ENCODE measurements at places on chromosomes 11 and 22. TPM values are rescaled to one million over a fixed set of nuclear protein-coding genes. Genes with fewer than 3 reads are reported as not detected.

The CYTH4 gene
- total RNA-seq, result 3.3 TPM

The GLB1L2 gene
- 1.3 TPM for total RNA-seq

The WBP2NL gene
- 1.7 TPM for total RNA-seq

The MYH9 gene
- total RNA-seq, result 152 TPM

The TBX1 gene
- 82.5 TPM for total RNA-seq

The SPON1 gene
- 0.78 TPM for total RNA-seq

The KCNK4 gene
- total RNA-seq, result not detected

The OR2AG1 gene
- not detected for total RNA-seq

The MYBPC3 gene
- total RNA-seq, result 0.89 TPM

The FLRT1 gene
- 0.08 TPM for total RNA-seq

The APOL4 gene
- total RNA-seq, result 6.8 TPM

The H19 gene
- 2,069 TPM for total RNA-seq

The DENND6B gene
- 1.6 TPM for total RNA-seq

The CTR9 gene
- total RNA-seq, result 22.4 TPM

The TRIM51 gene
- total RNA-seq, result not detected

The HEPHL1 gene
- not detected for total RNA-seq

The TRPM5 gene
- not detected for total RNA-seq

The GLYATL2 gene
- not detected for total RNA-seq

The PKP3 gene
- 0.75 TPM for total RNA-seq

The SLC17A6 gene
- not detected for total RNA-seq

The OR51V1 gene
- total RNA-seq, result not detected

The GPR83 gene
- 0.06 TPM for total RNA-seq

The SHANK2 gene
- not detected for total RNA-seq

The PLEKHB1 gene
- 8.7 TPM for total RNA-seq

The FUT4 gene
- total RNA-seq, result 1.1 TPM

The SLC16A8 gene
- total RNA-seq, result 0.23 TPM

The HBE1 gene
- total RNA-seq, result not detected

The MRGPRX3 gene
- not detected for total RNA-seq

The C1QTNF5 gene
- total RNA-seq, result 8.1 TPM

The MOGAT2 gene
- not detected for total RNA-seq

The RASGRP2 gene
- 8.6 TPM for total RNA-seq

The OR52I1 gene
- not detected for total RNA-seq

The OR2AG2 gene
- not detected for total RNA-seq

The OR8B12 gene
- not detected for total RNA-seq

The NRXN2 gene
- 5.2 TPM for total RNA-seq
